Nephron progenitor cell (in vitro differentiated cells): ENCODE measurements at places on chromosomes 5 and 9.

DNA sequence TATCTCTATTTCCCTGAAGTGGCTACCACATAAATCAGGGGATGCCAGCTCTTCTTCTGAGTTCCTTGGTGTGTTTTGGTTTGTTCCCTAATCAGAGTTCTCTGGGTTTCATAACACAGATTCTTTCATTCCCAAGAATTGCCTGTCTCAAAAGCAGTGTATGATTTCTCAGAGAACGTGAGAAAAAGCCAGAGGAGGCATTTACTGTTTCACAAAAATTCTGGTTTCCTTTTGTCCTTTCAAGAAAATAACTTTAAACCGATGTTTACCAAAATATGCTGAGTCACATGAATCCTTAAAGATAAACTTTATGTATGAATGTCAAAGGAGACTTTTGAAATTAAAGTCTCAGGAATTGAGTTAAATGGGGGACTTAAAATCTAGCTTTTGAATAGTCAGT is 314.3 kb downstream of the EBF1 start:
- no peak for DNase-seq

GRCh38 chr5:110346893-110347358 is 379.5 kb downstream of the TMEM232 start:
- DNase-seq: no peak

GRCh38 chr5:152606776-152607364 is 201.8 kb upstream of the NMUR2 start:
- DNase-seq: no peak

DNA sequence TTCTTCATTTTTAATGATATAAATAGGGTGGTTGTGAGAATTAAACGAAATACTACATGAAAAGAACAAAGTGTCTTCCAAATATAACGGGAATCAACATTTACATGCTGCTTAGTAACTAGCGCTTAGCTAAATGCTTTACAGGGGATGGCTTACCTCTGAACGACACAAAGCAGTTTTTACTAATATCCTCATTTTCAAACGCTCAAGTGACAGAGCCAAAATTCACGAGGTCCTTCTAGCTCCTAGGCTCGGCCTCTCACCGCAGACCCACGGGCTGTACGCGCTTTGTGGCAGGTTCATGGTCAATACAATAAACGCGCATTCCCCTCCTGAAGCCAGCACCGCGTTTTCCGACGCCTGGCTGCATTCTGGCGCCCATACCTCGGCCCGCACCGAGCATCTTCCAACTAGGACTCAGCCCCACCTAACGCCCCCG is 442 bp downstream of the ZNF510 start:
- no peak for DNase-seq

DNA sequence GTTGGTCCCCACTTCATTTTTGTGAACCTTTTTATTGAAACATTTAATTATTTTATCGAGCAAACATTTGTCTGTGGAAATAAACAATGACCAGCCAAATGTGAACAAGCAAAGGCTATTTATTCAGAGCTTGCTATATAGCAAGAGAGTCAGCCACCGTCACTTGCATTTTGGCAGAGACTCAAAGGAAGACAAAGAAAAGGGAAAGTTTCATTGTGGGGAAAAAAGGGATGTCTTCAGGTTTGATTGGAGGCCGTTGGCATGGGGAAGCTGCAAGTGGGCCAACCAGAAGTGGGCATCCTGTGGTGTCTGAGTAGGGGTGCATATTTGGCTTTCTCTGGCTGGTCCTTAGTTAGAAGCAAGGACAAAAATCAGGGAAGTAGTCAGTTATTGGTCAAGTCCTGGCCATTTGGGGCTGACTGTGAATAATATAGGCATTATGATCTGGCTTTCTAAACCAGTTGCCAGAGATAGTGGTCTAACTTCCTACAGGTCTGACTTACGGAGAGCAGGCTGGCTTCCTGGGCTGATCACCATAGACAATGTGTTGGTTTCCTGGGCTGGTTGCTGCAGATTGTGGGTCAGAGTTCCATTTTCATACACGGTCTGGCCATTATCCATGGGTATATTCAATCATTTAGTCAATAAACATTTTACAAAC is 16.6 kb downstream of the ENC1 start:
- no peak for DNase-seq

DNA sequence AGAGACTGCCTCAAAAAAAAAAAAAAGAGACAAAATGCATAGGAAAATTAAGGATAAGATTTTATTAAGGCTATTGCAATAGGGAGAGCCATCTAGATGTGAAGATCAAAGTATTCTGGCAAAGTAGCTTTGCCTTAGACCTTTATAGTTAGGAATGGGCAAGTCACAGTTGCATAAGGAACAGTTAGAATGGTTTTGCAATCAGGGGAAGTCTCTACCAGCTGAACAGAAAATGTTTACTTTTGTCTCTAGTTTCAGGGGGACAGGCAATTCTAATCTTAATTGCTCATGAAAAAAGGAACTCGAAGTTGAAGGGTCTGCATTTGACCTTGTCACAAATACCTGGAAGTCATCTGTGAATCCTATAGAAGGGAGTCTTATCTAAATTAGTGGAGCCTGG is 13.1 kb upstream of the ATP6V1G1 start:
- no peak for DNase-seq

DNA sequence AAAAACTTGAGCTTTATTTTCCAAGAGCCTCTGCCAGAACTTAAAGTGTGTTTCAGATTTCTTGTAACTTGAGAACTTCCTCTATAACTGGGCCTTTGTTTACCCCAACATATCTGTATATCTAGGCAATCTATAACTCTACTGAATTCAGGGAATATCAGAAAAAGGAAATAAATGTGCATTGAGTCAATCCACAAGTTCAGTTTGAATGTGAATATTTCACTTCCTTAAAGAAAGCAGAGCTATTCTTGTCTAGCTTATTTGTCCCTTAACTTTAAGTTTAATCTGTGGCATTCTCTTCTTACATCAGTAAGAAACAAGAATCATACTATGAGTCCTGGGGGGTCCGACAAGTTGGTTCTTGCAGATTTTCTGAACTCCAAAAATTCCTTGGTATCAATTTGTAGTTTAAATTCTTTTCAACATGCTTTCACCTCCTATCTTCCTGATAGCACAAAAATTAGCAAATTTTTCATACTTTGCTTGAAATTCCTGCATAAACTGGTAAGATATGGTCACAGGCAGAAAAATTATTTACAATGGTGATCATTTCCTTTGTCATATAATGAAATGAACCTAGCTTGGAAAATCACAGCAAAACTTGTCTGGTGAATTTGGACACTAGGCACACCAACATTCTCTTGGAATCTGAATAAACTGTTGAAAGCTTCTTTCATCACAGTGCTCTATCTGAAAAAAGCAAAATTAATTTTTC is 19.8 kb upstream of the ITGA1 start:
- no peak for DNase-seq

DNA sequence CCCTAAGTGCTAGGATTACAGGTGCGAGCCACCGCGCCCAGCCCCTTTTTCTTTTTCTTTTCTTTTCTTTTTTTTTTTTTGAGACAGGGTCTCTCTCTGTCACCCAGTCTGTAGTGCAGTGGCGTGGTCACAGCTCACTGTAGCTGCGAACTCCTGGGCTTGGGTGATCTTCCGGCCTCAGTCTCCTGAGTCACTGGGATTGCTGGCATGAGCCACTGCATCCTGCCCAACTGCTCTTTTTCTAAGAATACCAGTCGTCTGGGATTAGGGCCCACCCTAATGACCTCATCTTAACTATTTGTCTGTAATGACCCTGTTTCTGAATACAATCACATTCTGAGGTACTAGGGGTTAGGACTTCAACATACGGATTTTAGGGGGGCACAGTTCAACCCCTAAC is 34.1 kb upstream of the NANS start:
- DNase-seq: no peak

GRCh38 chr5:102670224-102670836 is 84.8 kb upstream of the PAM start:
- no peak for DNase-seq

DNA sequence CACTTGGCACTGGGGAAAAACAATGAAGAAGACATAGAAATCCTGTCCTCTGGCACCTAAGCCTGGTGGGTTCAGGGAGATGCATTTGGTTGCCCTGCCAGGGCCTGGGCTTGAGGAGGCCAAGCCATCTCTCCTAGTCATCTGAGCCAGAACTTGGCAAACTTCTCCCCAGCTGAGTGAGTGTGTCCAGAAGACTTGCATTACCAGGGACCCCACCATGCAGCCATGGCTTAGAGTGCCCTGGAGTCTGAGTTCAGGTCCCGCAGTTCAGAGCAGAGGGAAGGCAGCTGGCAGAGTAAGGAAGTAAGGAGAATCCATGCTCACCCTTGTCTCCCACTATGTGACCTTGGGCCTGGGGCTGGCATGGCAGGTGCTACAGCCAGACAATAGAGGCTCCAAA is 37.4 kb upstream of the FCN1 start:
- DNase-seq: no peak

- no peak for DNase-seq
Measured at GRCh38 chr5:31819926-31820516, 181.1 kb downstream of the PDZD2 start.

- DNase-seq: no peak
Measured at GRCh38 chr9:36530224-36530623, 42.5 kb upstream of the MELK start.

DNA sequence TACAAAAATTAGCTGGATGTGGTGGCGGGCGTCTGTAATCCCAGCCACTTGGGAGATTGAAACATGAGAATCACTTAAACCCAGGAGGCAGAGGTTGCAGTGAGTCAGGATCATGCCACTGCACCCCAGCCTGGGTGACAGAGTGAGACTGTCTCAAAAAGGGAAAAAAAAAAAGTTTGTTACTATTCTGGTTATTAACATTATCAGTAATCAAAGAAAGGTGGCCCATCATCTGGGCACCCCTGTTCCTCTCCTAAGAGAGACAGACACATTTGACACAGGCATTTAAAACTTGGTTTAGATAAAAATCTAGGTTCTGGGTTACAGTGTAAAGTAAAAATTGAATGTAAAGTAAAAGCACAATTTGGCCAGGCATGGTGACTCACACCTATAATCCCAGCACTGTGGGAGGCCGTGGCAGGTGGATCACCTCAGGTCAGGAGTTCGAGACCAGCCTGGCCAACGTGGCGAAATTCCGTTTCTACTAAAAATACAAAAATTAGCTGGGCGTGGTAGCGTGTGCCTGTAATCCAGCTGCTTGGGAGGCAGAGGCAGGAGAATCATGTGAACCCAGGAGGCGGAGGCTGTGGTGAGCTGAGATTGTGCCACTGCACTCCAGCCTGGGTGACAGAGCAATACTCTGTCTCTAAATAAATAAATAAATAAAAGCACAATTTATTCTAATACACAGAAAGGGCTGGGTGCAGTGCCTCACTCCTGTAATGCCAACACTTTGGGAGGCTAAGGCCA is 16.7 kb upstream of the PHYHD1 start:
- no peak for DNase-seq

DNA sequence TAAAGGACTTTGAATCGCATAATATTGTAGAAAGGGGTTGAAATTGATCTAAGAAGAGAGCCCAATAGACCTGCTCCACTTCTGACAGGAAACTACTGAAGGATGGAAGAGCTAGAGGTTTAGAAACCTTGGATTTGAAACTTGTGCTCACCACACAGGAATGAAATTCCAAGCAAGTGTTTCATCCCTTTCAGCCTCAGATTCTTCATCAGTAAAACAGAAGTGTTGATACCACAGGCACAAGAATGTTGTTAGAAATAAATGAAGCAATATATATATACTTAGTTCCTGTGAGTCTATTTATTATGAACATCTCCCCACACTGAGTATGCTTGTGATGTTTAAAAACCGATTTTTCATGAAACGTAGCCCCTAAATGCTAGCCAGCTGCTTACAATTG is 43.8 kb downstream of the PRRC1 start:
- DNase-seq: no peak

DNA sequence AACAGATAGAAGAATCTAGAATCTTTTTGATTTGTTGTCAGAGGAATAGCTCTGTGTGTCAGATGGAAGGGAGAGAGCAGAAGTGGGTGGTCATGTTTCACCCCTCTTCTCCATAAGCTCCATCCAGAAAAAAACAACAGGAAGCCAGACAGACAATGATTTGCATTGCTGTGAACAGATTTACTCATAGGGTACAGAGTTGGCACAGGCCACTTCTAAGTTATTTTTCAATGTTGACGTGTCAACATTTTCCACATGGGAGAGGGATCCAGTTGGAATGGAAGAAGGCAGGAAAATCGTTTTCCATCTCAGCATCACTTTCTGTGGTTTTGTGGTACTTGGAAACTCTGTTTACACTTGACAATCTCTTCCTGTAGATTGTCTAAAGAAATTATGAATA is 86.7 kb downstream of the INSYN2B start:
- no peak for DNase-seq

DNA sequence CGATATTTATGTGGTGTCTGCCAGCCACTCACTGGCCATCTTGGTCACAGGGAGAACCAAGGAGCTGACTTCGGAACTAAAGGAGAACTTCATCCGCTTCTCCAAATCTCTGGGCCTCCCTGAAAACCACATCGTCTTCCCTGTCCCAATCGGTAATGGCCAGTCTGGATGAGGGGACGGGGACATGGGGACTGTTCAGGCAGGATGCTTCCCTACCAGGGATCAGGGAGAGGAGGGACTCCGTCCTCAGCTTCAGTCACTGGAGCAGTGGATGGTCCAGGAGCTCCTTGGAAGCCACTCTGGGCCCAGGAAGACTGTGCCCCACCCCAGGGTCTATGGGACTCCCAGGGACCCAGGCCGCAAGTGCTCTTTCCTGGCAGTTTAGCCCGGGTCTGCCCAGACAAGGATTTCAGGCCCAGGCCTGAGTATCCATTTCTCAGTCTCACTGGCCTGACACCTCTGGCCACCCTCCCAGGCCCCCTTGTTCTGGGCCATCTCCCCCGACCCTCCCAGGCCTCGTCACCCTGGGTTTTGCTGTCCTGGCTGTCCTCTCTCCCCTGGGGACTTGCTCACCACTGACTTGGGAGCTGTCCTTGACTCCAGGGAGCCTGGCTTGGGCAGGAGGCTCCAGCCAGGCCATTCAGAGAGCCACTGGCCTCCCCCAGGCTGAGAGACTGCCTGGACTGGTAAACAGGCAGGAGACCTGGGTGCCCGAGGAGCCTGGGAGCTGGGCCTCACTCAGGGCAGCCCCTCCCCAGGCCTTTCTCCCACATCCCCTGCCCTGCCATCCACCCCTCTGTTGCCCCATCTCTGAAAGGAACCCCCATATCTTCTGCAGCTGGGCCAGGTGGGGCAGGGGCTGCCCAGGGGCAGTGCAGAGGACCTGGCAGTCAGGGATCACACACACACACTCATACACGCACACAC is 3.1 kb downstream of the LCN2 start:
- DNase-seq: no peak

DNA sequence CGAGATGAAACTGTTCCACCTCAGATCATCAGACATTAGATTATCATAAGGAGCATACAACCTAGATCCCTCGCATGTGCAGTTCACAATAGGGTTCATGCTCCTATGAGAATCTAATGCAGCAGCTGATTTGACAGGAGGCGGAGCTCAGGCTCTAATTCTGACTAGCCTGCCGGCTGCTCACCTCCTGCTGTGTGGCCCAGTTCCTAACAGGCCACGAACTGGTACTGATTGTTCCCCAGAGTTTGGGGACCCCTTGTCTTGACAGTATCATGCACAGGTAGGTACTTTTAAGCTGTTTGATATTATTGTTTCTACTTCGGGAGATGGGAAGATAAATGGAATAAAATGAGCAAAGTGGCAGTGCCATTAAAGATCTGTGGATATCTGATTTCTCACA is 66.9 kb downstream of the ZCCHC7 start:
- DNase-seq: no peak
